Left hindlimb (tissue), 1 donor: ENCODE measurements at places on chromosomes 13 and 19.
A peak's percentile ranks its signal among the peaks of the same experiment; 100 is the strongest.

- DNase-seq, result no peak
These were observed 71.2 kb downstream of the GNG7 start for GRCh38 chr19:2631213-2631821.

DNA sequence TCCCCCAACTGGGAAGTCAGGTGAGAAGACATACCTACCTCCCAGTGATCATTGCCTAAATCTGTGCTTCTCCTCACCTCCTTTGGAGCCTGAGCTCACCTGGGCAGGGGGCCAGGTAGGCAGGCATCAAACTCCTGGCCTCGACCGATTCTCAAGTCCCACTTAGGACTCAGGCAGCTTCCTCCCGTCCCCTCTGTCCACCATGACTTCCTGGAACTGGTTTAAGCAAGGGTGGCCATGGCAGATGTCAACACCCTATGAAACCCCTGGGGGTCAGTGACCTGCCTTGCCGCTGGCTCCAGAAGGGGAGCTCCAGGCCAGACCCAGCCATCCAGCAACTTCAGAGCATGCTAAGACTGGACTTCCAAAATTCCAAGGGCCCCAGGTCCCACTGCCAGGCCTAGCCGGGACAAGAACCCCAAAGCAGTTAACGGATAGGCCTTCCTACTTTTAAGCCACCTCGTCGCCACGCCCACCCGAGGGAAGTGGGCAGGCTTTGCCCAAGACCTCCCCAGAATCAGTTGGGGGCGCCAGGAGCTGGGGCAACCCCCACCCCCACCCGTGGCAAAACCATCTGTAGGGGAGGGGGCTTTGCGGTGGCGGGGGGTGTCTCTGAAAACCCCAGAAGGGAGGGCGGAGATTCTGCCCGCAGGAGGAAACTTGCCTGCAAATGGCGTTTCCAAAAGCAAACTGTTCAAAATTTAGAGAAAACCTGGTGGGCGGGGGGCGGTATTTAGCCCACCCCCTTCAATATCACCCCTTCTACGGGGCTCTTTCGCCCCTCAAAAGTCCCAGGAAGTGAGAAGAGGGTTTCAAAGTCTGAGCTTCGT is 657 bp downstream of the PLIN3 start:
- DNase-seq, result peak; percentile 63

DNA sequence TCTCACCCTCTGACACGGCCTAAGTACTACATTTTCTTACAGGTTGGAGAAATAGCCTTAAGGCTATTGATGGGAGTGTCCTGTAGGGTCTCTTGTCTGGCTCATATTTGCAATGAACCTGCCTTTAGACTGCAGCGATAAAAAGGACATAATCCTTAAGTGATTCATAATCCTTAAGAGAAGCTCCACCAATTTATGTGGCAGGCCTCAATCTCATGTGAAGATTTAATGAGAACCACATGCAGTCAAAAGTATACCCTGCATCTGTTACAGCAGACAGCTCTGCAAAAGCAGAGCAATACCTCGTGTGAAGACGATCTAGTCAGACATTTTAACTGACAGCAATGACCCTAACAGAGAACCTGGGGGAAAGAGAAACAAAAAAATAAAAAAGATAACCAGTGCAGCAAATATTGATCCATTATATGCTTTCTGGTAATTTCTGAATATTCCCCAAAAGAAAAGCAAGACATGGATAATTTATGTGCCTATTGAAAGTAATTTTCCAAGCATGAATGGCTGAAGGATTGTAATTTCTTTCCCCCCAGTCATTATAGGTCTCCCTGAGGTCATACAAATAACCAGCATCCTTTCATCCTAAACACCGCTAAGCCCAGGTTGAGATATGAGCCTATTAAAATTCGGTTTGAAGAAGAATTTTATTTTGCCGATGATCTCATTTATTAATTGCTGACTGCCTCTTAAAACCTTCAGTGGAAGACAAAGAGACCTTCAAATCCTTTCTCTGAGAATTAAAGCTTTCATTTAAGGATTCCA is 321.8 kb upstream of the NBEA start:
- no peak for DNase-seq

DNA sequence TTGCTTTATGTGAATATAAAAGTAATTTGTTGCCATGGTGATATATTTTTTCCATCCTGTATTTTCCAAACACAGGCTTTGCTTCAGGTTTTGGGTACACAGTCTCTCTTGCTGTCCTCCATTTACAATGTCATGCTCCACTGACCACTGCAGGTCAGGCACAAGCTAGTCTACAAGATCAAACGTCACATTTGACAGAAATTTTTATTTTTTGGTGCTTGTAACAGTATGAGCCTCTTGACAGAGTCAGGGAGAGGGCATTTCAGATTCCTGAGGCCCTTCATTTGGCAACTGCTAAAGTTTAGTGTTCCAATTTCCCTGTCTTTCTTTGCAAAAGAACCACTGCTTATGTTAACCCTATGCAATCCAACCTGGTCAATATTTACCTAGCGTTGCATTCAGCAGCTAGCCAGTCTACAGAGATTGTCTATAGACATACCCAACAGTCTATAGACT is 175.0 kb downstream of the RFC3 start:
- no peak for DNase-seq

DNA sequence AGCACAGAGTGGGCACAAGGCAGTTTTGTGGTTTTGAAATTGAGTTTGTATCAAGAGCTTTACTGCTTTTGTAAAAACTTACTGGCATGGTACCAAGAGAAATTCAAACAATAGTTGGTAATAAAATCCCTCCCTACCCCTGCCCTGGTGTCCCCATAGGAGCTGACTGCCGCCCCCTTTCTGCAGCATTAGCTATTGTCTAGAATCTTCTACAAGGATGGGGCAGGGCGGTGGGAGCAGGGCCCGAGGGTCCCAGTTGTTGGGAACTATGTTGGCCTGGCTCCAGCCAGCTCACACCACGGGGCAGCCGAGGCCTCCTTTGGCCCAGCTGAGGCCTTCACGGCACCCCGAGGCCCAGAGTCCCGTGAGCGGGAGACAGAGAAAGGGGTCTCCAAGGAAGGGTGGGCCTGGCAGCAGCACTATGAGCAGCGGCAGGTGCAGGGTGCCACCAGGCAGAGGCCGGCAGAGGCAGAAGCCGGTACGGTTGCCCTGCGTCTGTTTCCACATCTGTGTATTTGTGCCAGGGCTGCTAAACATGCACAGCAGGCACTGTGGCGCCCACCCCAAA is 57.9 kb downstream of the KDM4B start:
- DNase-seq, result no peak

GRCh38 chr19:51511353-51511752 is 9.8 kb upstream of the SIGLEC12 start:
- DNase-seq, result no peak

GRCh38 chr19:51010066-51010795 is 8.8 kb upstream of the KLK8 start:
- no peak for DNase-seq

DNA sequence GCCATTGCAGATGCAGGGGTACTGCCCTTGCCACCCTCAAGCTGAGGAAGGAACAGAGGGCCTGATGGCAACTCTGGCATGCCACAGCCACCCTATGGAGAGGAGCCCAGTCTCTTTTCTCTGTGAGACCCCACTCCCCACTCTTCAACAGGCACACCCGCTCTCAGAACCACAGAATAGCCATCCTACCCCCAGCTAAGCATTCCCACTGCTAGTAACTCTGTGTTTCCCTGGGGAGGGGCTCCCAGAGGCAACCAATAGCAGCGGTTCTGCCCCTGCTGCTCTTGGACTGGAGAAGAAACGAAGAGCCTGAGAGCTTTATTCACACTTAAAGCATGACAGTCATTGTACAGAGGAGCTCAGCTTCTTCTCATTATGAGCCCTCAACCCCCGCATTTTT is 49.3 kb downstream of the UBL3 start:
- no peak for DNase-seq

DNA sequence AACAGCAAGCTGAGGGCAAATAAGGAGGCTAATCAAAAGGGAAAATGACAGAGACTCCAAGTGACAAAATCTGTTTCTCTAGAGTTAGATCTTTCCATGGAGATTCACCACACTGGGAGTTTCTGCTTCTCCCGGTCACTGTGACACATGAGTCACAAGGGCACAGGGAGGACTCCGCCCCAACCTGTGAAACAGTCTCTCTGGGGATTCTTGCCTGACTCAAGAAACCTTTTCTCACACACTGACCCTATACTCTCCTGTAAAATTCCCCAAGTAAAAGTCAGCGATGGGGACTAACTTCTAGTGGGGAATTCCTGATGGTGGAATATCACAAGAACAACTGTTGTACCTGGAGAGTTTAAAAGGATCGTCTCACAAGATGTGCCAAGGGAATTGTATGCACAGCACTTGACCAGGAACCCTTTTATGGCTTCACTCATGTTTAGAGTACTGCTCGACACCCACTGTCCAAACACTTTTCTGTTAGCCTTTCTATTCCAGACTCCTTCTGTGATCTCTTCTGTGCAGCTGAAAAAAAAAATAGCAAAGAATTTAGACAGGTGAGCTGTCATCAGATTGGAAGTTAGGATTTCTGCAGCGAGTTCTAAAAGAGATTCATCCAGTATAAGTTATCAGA is 46.8 kb upstream of the URAD start:
- no peak for DNase-seq

- no peak for DNase-seq
These were observed 985.4 kb downstream of the DIAPH3 start for GRCh38 chr13:59178344-59178743.

GRCh38 chr19:33064458-33064791 is 263 bp downstream of the RHPN2 start:
- no peak for DNase-seq

- DNase-seq, result no peak
These were observed 158.7 kb downstream of the VWA8 start for GRCh38 chr13:41802043-41802683.

- DNase-seq, result no peak
These were observed 84.6 kb upstream of the TRPC4 start for GRCh38 chr13:37954191-37954590.
